GM04504 (cell line): ENCODE measurements at places on chromosomes 3 and 15.

DNA sequence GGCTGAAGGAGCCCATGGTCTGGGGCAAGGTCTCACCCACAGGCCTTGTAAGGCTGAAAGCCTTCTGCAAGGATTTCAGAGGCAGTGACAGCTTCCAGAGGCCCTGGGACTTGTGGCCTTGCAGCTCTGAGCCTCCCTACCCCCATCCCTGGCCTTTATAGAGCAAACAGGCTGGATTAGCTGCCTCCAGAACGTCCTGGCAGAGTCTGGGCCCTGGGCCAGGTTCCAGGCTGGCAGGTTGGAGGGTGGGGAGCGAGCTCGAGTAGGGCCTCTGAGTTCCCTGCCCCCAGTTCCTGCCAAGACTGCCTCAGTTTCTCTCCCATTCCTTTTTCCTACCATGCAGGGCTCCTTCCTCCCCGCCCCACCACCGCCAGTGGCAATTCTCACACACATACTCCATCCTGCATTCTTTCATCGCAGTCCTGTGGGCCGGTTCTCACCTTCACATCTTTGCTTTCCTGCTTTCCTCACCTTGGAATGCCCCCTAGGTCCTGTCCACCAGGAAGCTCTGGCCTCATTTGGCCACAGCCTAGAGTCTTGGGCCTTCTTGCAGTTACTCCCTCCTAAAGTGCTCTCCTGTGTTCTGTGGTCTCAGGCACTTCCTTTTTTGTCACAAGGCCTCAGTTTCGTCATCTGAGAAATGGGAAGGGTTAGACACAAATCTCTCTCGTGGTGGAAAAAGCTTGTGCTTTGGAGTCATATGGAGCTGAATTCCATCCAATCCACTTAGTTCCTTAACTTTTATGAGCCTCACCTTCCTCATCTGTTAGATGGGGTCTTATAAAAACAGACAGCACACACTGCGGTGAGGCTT is 2.7 kb downstream of the LMAN1L start:
- DNase-seq, result no peak

- no peak for DNase-seq
These were observed 78.8 kb upstream of the PCSK6 start for GRCh38 chr15:101568309-101568708.

DNA sequence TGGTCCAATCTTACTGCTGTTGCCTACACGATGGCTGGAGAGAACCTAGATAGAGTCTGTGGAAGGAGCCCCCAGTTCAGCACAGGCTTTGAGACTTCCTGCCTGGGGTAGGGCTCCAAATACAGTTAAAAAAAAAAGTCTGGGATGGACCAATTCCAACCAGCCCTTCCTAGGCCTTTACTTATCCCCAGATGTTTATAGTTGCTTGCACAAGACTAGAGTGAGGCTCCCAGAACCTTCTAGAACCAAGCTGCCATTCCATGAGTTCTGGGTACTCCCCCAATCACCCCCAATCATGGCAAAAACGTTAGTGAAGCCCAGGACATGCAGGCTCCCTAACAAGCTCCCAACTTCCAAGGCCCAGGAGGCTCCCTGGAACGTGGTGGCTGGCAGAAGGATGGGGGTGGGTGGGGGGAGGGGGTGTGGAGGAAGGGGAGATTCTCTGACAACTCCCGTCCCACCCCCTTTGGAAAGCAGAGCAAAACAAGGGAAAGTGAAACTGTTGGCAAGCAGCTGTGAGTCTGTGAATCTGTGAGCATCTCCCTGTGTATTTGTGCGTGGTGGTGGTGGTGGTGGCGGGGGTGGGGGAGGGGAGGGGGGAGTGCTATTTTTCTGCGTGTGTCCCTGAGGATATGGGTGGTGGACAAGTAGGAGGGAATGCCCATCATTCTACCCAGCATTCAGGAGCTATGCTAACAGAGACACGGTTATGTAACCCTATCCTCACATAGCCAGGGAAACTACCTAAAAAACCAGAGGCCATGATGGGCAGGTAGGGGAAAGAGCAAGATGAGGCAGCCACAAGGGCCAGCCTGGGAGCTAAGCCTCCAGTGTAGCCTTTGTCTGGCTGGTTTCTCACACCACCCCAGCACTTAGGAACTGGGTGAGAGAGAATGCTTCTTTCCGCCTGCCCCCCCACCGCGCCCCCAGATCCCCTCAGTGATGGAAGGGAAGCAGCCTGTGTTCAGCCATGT is 2.0 kb downstream of the MST1R start:
- no peak for DNase-seq

DNA sequence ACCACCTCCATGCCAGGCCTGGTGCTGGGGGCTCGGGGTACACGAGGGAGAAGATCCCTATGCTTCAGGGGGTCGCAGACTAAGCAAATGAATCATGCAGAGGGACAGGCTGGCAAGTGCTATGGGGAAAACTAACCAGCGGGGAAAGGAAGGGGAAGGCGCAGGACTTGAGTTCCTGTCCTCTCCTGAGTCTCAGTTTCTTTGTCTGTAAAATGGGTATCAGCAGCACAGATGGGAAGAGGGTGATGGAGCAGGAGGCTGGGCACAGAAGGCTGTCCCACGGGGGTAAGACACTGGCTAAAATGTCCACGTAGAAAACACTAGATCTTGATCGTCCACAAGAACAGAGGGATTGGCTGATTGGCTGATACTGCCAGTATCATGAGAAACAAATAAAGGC is 39.8 kb downstream of the RGMA start:
- no peak for DNase-seq

GRCh38 chr15:42284551-42284950 is 11.3 kb upstream of the TMEM87A start:
- no peak for DNase-seq

GRCh38 chr3:38219609-38220197 is 45.9 kb upstream of the SLC22A13 start:
- DNase-seq, result no peak

DNA sequence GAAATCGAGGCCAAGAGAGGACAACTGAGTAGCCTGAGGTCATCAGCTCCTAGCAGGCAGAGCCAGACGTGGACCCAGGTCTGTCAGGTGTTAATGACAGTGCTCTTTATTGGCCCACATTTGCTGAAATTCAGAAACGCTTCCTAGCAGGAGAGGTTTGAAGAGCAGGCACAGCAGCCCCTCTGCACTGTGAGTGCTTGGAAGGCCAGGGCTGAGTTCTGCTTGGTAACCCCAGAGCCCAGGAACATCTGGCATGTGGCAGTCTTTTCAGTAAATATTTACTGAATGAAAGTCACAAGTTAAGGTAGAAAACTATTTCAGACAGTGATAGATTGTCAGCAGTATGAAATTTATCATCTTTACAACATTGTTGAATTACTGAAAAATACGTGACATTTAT is 102.4 kb downstream of the PLCL2 start:
- no peak for DNase-seq

GRCh38 chr3:38171622-38172021 is 6.3 kb downstream of the OXSR1 start:
- no peak for DNase-seq

- no peak for DNase-seq
These were observed 16.8 kb upstream of the SMAD3 start for GRCh38 chr15:67048281-67049279.

DNA sequence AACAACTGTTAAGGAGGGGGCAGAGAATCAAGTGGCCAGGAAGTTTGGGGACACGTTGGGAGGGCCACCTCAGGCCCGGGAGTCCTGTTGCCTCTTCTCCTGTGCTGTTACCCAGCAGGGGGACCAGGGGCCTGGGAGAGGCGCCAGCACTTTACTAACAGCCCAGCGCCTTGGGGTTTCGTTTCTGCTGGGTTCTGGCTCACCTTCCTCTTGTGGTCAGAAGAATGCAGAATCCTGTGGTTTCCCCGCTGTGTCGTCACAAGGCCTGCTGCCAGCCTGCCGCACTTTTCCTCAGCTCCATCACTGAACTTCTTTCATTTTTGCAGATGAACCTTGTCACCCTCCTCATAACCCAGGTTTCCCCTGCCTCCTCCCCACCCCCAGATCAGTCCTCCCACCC is 67.7 kb downstream of the SLC30A4 start:
- DNase-seq, result peak; percentile 90

- no peak for DNase-seq
These were observed 31.6 kb upstream of the SNRPA1 start for GRCh38 chr15:101326462-101327146.

- DNase-seq, result peak; percentile 35
These were observed 208.7 kb downstream of the MECOM start for GRCh38 chr3:169454823-169455222.

DNA sequence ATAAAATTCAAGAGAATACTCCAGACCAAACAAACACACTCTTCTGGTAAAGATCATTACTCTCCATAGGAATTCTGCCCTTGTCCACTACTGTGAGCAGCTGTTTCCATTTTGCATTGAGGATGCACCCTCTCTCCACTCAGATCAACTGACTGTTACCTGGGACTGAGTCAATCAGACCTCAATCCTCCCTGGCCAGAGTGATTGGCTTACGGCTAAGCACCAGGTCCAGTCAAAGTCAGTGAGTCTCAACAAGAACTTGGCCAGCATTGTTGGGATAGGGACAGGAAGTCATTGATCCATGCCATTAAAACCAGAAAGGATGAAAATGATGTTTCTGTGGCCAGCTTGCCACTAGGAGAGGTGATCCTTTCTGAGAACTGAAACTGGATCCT is 79.7 kb downstream of the WNT5A start:
- DNase-seq, result no peak

- no peak for DNase-seq
These were observed 32.4 kb upstream of the SLC6A6 start for GRCh38 chr3:14369675-14370669.

DNA sequence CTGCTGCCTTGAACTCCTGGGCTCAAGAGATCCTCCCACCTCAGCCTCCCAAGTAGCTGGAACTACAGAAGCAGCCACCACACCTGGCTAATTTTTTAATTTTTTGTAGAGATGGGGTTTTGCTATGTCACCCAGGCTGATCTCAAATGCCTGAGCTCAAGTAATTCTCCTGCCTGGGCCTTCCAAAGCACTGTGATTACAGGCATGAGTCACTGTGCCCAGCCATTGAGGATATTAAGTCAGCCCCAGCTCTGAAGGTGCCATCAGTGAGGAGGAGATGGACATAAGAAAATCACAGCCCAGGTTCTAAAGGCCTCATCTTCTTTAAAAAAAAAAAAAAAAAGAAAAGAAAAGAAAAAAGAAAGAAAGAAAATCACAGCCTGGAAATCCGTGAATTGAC is 26.6 kb upstream of the PSTPIP1 start:
- no peak for DNase-seq

GRCh38 chr3:102714567-102714966 is 279.8 kb downstream of the ZPLD1 start:
- DNase-seq, result no peak

- DNase-seq, result no peak
These were observed 381.0 kb downstream of the SOX2 start for GRCh38 chr3:182092662-182093262.

- DNase-seq, result no peak
These were observed 1355.9 kb downstream of the SI start for GRCh38 chr3:163722405-163722804.

GRCh38 chr15:82081914-82082762 is 36.3 kb upstream of the MEX3B start:
- DNase-seq, result peak; percentile 71

DNA sequence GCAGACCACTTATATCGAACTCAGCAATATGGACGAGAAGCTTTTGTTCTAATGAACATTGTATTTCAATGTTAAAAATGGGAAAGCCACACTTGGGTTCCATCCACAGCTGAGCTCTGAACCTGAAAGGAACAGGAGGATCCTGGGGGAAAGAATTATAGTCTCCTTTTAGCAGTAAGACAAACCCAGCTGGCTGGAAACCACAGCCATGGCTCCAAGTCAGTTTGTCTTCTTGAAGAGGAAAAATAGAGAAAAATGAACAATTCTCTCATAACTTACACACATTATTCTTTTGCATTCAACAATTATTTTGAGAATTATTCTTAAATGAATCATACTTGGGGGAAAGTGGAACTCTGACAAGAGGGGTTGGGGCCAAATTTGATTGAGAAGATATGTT is 149.2 kb upstream of the VEPH1 start:
- no peak for DNase-seq

- DNase-seq, result no peak
These were observed 19.3 kb upstream of the ANPEP start for GRCh38 chr15:89833966-89834365.

DNA sequence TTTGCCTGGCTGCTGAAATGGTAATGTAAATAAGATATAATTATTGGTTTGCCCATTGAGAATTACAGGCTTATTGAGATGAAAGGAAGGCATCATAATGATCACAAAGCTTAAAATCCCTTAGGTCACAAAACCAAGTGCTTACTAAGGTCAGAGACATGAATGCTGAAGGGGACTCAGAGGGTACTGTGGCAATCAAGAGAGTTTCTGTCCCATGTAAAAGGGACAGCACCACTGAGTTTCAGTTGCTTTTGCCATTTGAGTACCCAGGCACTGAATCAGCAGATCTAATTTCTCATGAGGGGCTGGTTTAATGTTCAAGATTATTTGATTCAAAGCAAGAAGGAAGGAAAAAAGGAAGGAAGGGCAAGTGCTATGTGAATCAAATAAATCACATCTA is 127.0 kb downstream of the PLOD2 start:
- no peak for DNase-seq

GRCh38 chr3:34683851-34684250 is 885.4 kb downstream of the PDCD6IP start:
- peak; percentile 3 for DNase-seq

DNA sequence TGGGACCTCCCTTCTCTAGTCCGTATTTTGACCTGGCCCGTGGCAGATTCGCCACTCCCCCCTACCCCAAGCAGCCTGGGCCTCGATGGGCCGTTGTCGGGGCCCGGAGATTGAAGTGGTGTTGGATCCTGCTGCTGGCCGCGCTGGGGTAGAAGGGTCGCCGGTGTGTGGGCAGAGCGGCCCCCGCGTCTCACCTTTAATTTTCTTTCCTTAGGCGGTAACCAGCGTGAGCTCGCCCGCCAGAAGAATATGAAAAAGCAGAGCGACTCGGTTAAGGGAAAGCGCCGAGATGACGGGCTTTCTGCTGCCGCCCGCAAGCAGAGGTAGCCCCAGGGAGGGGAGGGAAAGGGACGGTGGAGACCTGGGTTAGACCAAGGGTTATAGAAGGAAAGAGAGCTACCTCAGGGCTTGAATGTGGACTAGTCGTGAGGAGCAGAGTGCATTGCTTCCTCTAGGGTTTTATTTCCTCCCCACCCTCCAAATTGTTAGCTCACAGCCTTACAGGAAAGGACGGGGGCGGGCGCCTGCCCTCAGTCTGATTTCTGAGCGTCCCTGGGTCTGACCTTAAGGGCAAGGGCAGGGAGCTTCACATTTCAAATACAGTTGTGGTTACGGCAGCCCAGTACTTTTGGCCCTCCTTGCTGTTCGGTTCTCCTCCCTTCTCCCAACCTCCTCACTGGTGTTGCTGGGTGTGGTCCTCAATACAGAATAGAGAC is 799 bp downstream of the SERF2 start:
- no peak for DNase-seq

DNA sequence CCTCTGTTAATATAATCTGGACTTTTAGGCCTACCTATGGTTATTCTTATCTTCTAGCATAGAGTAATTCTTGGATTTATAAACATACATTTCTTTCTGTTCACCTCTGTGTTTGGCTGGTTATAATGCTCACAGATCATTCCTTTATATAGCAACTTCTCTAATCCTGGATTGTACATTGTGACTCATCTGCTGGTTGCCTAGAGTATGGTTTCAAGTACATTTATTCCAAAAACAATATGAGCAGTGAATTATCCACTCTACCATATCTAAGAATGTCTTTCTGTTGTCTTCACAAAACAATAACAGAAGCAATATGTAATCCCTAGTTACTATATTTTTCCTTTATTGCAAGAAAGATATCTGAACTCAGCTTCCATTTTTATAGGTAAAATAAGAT is 35.3 kb downstream of the FSIP1 start:
- DNase-seq, result no peak

- no peak for DNase-seq
These were observed 45.1 kb downstream of the HMCES start for GRCh38 chr3:129323651-129324294.
